ENCODE measurements at places on chromosomes 4 and X. TPM values are rescaled to one million over a fixed set of nuclear protein-coding genes. Genes with fewer than 3 reads are reported as not detected.
A peak's percentile ranks its signal among the peaks of the same experiment; 100 is the strongest.

AWAT1 gene
- total RNA-seq: not detected

NALF2 gene
- total RNA-seq: 3.4 TPM

- no peak for DNase-seq
These were observed 54.5 kb downstream of the ANXA5 start for GRCh38 chr4:121642292-121642691.

DNA sequence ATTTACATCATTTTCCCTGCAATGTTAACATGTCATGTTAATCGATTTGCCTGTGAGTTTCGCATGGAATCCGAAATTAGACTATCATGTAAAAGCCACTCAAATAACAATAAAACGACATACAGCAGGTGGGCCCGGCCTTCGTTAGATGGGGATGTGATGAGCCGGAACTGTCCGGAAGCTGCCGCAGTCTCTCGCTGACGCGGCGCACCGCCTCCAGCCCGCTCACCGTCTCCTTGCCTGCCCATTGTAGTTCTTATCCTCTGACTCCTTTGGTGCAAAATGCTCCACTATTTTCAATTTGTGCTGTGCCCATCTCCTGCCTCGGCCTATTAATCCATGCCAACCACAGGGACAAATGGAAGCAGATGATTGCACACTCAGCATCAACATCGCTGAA is 877.5 kb upstream of the TENM3 start:
- no peak for DNase-seq

DNA sequence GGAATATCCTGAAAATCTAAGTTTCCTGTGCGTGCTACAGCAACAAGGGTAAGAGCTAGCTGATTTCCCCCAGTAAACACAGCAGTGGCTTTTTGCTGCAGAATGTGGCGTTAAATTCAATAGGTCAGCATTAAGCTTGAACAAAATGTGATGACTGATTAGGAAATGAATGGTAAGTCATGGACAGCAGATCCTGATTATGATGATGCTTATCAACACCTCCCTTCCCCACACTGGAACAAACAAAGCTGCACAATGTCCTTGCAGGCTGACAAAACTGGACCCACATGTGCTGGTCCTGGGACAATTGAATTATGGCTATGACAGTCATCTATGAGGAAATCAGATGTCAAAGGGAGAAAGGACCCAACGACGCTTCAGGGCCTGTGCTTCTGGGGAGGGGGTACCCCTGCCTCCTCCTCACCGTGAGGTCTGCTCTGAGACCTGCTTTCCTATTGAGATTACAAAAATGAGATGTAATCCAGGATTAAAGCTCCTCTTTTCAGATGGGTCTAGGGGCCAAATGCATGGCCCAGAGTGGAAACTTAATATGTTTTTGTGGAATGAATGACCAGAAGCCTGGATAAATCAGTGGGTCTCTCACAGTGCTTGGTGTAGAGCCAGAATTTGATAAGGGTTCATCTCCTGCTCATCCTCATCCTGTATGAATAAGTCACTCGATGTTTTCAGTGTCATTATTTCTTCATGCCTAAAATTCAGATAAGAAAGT is 32.0 kb upstream of the BOD1L1 start:
- DNase-seq: no peak

- no peak for DNase-seq
These were observed 34.7 kb upstream of the LGI2 start for GRCh38 chr4:25065431-25065858.

- no peak for DNase-seq
These were observed 92.8 kb upstream of the CCDC160 start for GRCh38 chrX:134144231-134144630.

DNA sequence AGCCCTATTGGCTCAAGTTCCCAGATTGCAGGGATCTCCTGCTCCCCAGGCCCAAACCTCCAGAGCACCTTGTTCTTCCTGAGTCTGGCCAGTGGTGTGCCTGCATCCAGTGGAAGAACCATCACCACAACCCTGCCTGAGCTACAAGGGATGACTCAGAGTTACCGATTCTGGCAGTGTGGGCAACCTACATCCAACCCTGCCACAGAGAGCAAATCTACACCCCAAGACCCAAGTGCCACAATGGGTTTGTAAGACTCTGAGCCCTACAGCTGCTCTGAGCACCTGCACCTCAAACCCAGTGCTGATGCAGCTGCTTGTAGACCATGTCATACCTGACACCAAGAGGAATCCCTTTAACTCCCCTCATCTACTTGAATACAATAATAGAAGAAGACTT is 110.0 kb downstream of the SOWAHB start:
- DNase-seq: no peak

GRCh38 chr4:25925486-25926201 is 11.6 kb downstream of the SMIM20 start:
- no peak for DNase-seq

- DNase-seq: peak; percentile 4
These were observed 15.6 kb upstream of the ASMTL start for GRCh38 chrX:1468250-1468772.

DNA sequence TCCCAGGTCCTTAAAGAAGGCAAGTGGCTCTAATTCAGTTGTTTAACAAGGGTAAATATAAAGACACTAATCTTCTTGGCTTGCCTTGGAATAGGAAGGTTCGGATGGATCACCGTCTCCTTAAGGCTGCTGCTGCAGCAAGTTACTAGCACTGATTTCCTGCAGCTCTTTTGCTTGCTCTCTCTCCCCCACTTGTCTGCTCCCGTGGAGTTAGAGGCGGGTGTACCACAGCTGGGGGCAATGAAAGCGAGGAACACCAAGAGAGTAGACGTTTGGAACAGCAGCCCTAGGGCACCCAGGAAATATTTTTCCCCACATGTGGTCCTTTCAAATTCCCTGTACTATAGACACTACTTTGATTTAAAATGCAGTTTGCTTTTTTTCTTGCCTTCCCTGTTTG is 202.2 kb downstream of the SH2D1A start:
- no peak for DNase-seq

DNA sequence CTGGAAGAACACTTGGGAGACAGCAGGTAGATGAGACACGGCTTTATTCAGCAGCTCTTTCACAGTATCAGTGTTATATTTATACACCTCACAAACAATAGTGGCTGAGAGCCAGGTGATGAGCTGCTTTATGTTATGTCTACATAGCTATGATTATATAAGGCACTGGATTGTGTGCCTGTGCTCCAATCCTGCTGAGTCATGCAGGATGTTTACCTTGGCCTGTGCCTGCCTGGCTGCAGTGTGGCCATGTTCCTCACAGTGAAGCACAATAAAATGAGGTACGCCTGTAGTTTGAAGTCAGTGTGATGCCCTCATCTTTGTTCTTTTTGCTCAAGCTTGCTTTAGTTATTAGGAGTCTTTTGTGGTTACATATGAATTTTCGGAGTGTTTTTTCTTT is 31.3 kb downstream of the CXCL13 start:
- no peak for DNase-seq
